ENCODE measurements at places on chromosomes 16 and 17.

GRCh38 chr17:1173432-1174262 lies 6.1 kb downstream of the ABR start:
- DNase-seq: no peak

GRCh38 chr16:84318091-84318975 lies 23.7 kb downstream of the WFDC1 start:
- DNase-seq: no peak

GRCh38 chr16:2040041-2040786 lies 7.4 kb downstream of the NTHL1 start:
- DNase-seq: no peak

GRCh38 chr17:66830451-66830850 lies 4.5 kb upstream of the CACNG5 start:
- no peak for DNase-seq

GRCh38 chr17:7842380-7843256 lies 8.6 kb downstream of the KDM6B start:
- DNase-seq: peak; percentile 92

DNA sequence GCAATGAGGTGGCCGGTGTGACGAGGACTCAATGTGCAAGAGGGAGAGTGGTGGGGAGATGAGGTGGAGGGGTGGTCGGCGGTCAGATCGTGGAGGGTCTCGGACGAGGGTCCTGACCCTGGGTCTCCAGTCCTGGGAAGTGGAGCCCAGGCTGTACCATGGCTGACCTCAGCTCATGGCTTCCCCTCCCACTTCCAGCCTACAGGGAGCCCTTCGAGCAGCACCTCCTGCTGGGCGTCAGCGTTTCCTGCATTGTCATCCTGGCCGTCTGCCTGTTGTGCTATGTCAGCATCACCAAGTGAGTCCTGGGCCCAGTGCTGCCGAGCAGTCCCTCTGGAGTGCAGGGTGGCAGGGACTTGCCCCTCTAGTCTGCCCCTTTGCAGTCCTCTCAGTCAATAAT lies 41.8 kb downstream of the IL4R start:
- no peak for DNase-seq

- no peak for DNase-seq
Measured at GRCh38 chr16:6081320-6081976, 983.9 kb upstream of the EEF2KMT start.

GRCh38 chr17:66981983-66982508 lies 17.5 kb downstream of the CACNG4 start:
- no peak for DNase-seq

- no peak for DNase-seq
Measured at GRCh38 chr17:33751702-33752065, 458.6 kb upstream of the ASIC2 start.

GRCh38 chr16:28291651-28292626 lies at the start of gene SBK1:
Gene SBK1, plus strand, starts transcription at chr16:28292525. Its CDS starts 24,867 bp downstream, at chr16:28317392.
- peak; percentile 78 for DNase-seq

- no peak for DNase-seq
Measured at GRCh38 chr17:39081851-39082250, 69.6 kb downstream of the PLXDC1 start.

DNA sequence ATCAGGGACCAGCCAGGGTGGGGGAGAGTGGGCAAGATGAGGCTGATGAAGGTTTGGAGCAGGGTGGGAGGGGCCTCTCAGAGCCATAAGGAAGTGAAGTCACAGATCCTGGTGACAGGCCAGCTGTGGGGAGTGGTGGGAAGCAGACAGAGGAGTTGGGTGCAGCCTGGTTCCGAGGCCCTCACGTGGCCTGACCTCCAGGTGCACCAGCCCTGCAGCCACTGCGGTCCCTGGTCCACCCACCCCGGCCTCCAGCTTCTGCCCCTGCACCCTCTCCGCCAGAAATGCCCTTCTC lies 3.9 kb upstream of the ZFPM1 start:
- DNase-seq: no peak

DNA sequence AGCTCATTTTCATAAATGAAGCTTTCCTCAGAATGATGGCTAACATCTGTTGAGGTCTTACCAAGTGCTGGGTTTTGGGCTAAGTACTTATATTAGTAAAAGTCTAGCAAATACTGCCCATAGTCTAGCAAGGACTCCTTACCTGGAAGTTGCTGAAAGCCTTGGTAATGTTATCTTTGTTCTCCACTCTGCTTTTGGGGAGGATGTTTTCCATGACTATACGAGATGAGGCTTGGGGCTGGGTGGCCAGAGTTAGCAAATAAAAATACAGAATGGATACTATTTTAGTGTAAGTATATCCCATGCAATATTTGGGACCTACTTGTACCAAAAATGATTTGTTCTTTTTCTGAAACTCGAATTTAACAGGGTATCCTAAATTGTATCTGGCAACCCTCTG lies 7.7 kb downstream of the CCL18 start:
- no peak for DNase-seq

DNA sequence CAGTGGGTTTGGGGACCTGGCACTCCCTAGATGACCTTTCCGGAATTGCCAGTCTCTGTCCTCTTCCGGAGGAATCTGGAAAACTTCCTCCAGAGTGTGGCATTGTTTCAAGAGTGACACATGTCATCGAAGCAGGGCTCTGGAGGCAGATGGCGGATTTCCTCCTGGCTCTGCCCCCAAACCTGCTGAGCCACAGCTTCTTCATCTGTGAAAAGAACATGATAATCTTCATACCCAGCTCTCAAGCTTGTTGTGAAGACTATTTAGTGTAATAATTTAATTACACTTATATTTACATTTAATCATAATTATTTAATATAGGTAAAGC lies 19.7 kb upstream of the TEX2 start:
- no peak for DNase-seq

DNA sequence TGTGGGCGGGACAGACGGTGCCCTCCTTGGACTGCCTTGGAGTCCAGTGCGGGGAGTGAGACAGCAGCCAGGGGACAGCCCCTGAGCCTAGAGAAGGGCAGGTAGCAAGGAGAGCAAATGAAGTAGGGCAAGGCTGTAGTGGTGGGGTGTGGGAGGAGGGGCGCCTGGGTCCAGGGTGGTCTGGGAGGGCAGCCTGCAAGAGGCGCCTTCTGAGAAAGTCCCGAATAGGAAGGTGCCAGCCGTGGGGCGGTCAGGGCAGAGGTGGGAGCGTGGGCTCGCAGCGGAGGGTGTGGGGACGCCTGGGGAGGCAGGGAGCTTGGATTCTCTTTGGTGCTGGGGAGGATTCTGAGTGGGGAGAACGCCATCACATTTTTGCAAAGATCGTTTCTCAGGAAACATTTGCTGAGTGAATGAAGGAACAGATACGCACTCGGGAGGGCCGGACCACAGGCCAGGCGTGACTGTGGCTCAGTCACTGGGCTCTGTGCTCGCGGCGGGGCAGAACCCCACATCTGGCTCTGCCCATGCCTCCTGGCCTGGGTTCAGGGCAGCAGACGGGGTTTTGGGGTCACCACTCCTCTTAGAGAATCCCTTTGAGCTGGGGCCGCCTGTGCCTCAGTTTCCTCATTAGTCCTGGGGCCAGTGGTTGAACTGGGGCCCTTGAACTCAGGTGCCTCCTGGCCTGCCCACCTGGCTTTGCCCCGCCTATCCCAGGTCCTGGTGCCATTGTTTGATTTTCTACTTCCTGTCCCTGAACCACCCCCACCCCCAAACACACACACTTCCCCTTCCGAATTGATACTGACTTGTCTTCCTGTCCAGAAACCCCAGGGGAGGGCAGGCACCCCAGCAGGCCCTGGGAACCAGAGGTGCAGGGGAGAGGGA lies 4.2 kb downstream of the SNN start:
- no peak for DNase-seq

GRCh38 chr17:68161644-68162428 lies 86.0 kb upstream of the AMZ2 start:
- no peak for DNase-seq

DNA sequence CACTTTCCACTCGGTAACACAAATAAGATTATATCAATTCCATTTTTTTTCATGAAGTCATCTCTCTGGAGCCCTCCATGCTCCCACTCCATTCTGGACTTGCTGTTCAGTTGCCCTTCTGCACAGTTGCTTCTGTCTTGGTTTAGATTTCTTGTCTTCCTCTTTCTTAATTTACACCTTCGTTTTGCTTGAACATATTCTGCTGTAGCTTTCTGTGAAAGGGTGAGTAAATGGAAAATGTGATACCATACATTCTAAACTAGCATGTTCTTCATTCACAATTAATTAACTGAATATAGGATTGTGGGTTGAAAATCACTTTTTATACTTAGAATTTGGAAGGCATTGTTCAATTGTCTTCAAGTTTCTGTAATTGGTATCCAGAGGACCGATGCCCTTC lies 69.6 kb downstream of the VMP1 start:
- no peak for DNase-seq

DNA sequence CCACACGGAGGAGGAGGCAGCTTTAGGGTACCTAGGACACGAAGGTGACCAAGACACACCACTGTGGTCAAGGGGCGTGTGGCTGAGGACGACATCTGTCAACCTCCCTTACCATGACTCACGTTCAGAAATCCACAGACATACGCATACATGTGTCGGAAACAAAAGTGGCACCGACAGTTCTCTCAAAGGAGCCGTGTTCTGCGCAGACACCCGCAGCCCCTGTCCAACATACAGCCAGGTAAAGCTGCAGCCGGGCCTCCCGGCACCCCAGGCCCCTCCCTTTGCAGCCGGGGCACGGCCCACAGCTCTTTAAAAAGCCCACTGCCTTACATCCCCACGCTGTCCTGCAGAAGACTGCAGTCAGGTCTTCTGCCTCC lies 40.5 kb upstream of the KLHDC4 start:
- DNase-seq: no peak

DNA sequence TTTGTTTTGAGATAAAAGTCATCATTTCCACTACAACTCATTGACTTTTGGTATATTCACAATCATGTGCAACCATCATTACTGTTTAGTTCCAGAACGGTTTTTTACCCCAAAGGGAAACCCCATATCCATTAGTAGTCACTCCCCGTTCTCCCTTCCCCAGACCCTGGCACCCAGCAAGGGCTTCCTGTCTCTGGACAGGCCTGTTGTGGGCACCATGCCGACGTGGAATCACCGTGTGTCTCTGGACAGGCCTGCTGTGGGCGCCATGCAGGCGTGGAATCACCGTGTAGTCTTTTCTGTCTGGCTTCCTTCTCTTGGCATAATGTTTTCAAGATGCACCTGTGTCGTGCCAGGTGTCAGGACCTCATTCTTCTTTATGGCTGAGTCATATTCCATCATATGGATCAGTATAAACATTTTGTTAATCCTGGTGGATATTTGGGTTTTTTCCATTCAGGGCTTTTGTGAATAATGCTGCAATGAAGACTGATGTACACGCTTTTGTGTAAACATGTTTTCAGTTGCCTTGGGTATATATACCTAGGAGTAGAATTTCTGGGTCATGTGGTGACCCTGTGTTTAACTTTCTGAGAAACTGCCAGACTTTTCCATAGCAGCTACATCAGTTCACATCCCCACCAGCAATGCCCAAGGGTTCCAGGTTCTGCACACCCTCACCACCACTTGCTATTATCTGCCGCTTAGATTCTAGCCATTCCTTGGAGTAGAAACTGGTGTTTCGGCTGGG lies 19.1 kb downstream of the ENDOV start:
- DNase-seq: no peak

DNA sequence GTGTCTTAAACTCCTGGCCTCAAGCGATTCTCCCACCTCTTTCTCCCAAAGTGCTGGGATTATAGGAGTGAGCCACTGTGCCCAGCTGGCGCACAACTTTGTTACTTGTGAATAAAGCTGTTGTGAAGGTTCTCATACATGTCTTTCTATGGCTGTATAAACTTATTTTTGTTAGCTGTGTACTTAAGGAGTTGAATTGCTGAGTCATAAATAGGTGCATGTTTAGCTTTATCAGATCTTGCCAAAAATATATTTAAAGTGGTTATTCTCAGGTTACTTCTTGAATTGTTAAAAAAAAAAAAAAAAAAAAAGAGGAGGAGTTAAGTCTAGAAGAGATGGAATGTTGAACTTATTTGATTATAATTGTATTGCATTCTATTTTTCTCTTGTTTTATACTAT lies 47.6 kb upstream of the IRX3 start:
- DNase-seq: no peak

GRCh38 chr16:23040246-23040645 lies 109.0 kb downstream of the USP31 start:
- no peak for DNase-seq

DNA sequence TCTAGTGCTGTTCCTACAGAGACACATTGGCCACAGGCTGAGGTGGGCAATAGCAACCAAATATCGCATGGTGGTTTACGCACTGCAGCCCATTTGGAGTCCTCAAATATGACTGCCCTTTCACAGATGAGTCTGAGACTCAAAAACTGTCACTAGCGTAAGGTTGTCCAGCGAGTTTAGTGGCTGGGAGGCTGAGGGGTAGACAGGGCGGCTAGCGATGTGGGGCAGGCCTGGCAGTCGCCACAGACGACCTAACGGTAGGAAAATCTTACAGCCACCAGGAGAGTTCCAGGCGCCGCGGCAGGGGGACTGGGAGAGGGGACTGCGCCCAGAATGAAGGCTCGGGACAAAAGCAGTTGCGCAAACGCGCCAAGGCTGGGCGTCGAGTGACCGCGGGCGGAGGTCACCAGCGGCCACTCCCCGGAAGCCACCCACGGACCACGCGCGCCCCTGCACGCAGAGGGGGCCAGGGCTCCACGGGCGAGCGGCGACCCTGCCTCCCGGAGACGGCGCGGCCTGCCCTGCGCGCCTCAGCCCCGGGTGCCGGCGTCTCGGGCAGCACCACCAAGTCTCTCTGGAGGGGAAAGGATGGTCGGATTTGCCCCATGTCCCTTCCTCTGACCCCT lies 699 bp upstream of the MAP1LC3B start:
- no peak for DNase-seq

DNA sequence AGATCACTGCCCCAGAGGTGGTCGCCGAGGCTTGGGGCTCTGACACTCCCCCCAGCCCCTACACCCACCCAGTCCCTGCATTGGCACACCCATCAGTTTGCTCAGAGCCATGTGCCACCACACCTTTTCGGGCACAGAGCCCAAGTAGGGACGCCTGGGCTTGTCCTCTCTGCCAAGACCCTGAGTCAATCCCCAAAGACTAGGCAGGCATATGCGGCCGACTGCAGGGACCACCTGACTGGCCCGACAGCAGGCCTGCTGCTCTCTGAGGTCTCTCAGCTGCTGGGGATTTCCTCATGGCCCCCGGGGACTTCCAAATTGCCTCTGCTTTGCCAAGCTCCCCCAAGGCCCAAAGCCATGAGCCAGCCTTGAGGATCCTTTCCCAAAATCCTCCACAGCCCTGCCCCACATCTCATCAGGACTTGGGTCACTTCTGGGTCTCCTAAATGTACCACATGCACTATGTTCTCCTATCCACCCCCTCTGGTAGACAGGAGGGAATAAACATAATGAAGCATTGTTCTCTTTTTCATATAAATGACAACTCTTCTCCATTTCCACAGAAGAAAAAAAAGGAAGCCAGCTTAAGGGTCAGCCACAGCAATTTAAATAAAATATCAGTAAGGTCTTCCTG lies 30.6 kb downstream of the MYO18A start:
- DNase-seq: no peak

DNA sequence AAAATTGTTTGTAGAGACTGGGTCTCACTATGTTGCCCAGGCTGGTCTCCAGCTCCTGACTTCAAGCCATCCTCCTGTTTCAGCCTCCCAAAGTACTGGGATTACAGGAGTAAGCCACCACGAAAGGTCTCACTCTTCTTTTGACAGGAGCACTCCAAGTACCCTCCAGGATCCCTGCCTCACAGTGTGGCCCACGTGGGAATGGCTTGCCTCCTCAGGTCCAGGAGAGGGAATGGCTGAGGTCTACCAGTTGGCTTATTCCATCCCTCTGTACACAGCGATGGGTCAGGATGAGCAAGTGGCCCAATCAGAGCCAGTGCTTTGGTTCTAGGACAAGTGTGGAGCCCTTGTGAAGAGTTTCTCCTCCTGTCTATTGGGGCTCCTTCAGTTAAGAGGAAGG lies 73.7 kb upstream of the ZNF423 start:
- DNase-seq: no peak

GRCh38 chr16:57106767-57107166 lies 14.4 kb downstream of the CPNE2 start:
- no peak for DNase-seq

Measured in activated T-cell treated with anti-CD3 and anti-CD28 coated beads for 1 hour (primary cell).